ENCODE measurements at places on chromosomes 7 and 10.

DNA sequence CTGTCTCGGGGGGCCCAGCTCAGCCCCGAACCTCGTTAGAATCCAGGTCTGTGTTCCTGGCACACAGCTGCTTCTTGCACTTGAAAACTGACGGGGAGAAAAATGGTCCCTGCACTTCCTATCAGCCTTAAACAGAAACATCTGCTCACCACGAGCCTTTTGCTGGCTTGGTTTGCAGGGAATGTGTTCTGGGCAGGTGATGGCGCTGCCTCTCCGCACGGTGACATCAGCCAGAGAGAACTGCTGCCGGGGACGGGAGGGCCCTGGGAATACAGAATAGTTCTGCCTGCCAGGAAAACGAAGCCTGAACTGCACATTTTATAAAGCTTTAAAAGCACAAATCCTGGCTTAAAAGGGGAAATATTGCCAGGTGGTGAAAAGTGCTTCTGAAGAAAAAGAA is 622.5 kb downstream of the TYW1 start:
- no peaks in the 10 kb centered on the region for H3K36me3 ChIP-seq
- H3K4me3 ChIP-seq: no peak overlapping the region
- DNase-seq: no peak
- peaks cover 58% of the 10 kb centered on the region for H3K27me3 ChIP-seq

GRCh38 chr10:129548600-129548999 is 81.6 kb downstream of the MGMT start:
- no peaks in the 10 kb centered on the region for H3K27me3 ChIP-seq
- no peak overlapping the region for H3K27ac ChIP-seq
- H3K4me3 ChIP-seq: no peak overlapping the region
- peak; percentile 52 for DNase-seq
- peaks cover 3% of the 10 kb centered on the region for H3K4me1 ChIP-seq

DNA sequence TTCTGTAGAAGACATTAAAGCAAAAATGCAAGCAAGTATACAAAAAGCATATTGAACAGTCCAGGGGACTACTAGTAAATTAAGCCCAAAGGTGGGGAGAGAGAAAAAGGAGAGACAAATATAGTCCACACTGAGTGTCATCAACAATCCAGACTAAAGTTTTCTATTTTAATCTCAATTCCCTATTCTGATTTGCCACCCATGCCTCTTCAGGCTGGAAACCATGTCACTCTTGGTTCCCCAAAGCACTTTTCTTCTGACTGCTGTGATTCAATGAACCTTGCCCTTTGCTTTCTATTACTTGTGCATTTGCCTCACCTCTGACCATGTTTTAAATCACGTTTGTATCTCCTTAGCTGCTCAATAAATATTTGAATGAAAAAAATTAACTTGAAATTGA is 95.3 kb upstream of the AOAH start:
- no peaks in the 10 kb centered on the region for H3K27me3 ChIP-seq
- H3K36me3 ChIP-seq: no peaks in the 10 kb centered on the region
- H3K27ac ChIP-seq: no peak overlapping the region
- H3K4me3 ChIP-seq: no peak overlapping the region

GRCh38 chr7:91242097-91242844 is 22.0 kb upstream of the FZD1 start:
- H3K36me3 ChIP-seq: no peaks in the 10 kb centered on the region
- peak overlapping the region; percentile 31 for H3K27ac ChIP-seq
- H3K27me3 ChIP-seq: no peaks in the 10 kb centered on the region
- peaks cover 31% of the 10 kb centered on the region for H3K4me1 ChIP-seq
- DNase-seq: no peak

DNA sequence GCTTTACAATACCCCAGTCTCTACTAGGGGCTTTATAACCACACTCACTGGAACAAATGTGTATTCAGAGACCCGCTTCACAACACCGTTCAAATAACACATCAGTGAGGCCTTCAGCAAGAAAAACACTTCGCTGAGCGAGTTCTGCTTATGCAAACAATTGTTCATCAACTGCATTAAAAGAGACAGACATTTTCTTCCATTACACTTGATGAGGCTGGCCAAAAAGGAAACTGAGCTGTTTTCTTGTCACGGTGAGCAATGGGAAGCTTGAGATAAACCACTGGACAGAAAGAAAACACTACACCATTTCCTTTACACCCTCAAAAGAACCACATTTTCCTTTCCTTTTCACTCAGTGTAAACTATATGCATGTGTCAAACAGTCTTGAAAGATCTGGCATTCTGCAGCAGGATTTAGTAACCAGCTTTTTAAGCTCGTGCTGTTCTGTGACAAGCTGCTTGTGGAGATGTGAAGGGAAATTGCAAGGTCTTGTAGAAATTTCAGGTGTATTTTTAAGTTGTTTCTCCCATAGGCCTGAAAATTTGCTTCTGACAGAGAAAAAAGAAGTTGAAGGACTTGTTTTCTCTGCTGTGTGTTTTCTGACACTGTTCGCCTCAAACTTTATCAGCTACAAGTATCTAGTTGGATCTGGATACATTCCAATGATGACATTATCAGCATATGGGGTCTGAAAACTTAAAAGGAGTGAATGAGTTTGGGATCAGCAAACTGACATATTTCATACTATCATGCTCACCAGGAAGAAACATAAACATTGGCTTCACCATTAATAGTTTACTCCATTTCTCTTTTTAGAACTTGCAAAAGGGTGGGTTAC is 693.1 kb downstream of the PARD3 start:
- no peak for DNase-seq
- H3K4me1 ChIP-seq: peaks cover 7% of the 10 kb centered on the region
- no peak overlapping the region for H3K4me3 ChIP-seq
- H3K36me3 ChIP-seq: peaks cover 6% of the 10 kb centered on the region
- H3K27me3 ChIP-seq: no peaks in the 10 kb centered on the region

- H3K4me3 ChIP-seq: no peak overlapping the region
- no peak overlapping the region for H3K27ac ChIP-seq
- peaks cover 31% of the 10 kb centered on the region for H3K4me1 ChIP-seq
- peak; percentile 51 for DNase-seq
Observed at GRCh38 chr7:128912281-128912680, 1.8 kb upstream of the KCP start.

GRCh38 chr7:31335884-31336201 is 4.7 kb downstream of the NEUROD6 start:
- H3K36me3 ChIP-seq: no peaks in the 10 kb centered on the region
- peaks cover 9% of the 10 kb centered on the region for H3K4me1 ChIP-seq
- peaks cover 47% of the 10 kb centered on the region for H3K27me3 ChIP-seq
- no peak overlapping the region for H3K27ac ChIP-seq
- peak overlapping the region; percentile 8 for H3K4me3 ChIP-seq
- no peak for DNase-seq

DNA sequence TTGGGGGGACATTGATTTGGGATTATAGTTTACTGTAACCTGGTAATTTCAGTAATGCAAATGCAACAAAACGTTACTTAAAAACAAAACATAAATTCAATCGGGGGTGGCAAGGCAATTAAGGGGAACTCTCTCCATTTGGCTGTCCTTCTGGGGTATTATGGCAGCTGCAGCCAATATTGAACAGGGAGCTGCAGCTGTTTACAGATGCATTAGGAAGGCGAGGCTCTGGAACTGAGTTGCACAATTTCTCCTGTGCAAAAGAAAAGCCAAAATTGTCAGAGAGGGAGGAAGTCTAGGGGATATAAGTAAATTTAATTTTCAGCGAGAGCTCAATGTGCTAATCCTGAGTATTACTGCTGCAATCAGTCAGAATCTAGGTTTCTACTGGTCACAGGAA is 36.1 kb downstream of the NEUROD6 start:
- H3K27me3 ChIP-seq: no peaks in the 10 kb centered on the region
- H3K4me3 ChIP-seq: no peak overlapping the region
- no peaks in the 10 kb centered on the region for H3K36me3 ChIP-seq
- no peak overlapping the region for H3K27ac ChIP-seq
- H3K4me1 ChIP-seq: no peaks in the 10 kb centered on the region

DNA sequence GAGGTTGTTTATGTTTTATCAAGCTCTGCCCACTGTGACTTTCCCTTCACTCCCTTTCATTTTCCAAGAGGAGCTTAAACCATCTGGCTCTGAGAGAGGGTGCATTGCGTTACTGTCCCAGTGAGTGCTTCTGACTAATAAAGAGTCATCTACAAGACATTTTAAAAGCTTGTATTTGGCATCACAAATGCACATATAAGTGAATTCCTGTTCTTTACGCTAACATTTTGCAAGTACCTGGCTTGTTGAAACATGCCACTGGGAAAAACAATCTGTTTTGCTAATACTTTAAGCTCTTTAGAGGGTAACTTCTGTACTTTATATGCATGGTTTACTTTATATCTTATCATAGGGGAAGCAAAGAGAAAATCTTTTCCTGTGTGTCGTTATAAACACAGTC is 534.6 kb upstream of the POM121L12 start:
- no peak overlapping the region for H3K4me3 ChIP-seq
- no peak overlapping the region for H3K27ac ChIP-seq
- H3K4me1 ChIP-seq: no peaks in the 10 kb centered on the region
- no peaks in the 10 kb centered on the region for H3K27me3 ChIP-seq

GRCh38 chr7:42071372-42072261 is 165.4 kb downstream of the GLI3 start:
- H3K27ac ChIP-seq: no peak overlapping the region
- H3K27me3 ChIP-seq: no peaks in the 10 kb centered on the region
- no peak overlapping the region for H3K4me3 ChIP-seq
- H3K36me3 ChIP-seq: peaks cover 6% of the 10 kb centered on the region

DNA sequence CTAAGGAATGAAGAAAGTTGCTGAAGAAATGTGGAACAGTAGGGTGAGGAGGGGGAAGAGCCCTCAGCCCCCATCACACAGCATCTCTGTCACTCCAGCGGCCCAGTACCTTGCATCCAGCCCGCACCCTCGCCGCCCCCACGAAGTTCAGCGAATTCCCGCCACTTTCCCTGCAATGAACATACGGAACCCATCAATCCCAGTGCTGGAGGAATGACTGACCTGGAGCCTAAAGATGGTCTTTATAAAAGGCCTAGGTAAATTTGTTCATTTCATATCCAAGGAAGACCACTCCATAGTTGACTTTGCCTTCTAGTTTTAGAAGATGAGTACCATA is 779 bp upstream of the KIF5B start:
- DNase-seq: no peak
- peak overlapping the region; percentile 98 for H3K27ac ChIP-seq
- H3K36me3 ChIP-seq: no peaks in the 10 kb centered on the region
- H3K4me3 ChIP-seq: peak overlapping the region; percentile 92

- H3K4me3 ChIP-seq: no peak overlapping the region
- peaks cover 3% of the 10 kb centered on the region for H3K4me1 ChIP-seq
- no peak for DNase-seq
- no peaks in the 10 kb centered on the region for H3K36me3 ChIP-seq
- no peaks in the 10 kb centered on the region for H3K27me3 ChIP-seq
- no peak overlapping the region for H3K27ac ChIP-seq
Observed at GRCh38 chr10:3396116-3396515, 223.5 kb upstream of the PITRM1 start.

DNA sequence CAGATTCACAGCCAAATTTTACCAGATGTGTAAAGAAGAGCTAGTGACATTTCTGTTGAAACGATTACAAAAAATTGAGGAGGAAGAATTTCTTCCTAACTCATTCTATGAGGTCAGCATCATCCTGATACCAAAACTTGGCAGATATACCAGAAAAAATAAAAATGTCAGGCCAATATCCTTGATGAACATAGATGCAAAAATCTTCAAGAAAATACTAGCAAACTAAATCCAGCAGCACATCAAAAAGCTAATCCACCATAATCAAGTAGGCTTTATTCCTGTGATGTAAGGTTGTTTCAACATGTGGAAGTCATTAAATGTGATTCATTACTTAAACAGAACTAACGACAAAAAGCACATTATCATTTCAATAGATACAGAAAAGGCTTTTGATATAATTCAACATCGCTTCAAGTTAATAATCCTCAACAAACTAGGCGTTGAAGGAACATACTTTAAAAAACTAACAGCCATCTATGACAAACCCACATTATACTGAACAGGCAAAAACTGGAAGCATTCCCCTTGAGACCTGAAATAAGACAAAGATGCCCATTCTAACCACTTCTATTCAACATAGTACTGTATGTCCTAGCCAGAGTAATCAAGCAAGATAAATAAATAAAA is 807.7 kb upstream of the ZWINT start:
- no peak overlapping the region for H3K4me3 ChIP-seq
- no peaks in the 10 kb centered on the region for H3K27me3 ChIP-seq
- no peak overlapping the region for H3K27ac ChIP-seq
- no peaks in the 10 kb centered on the region for H3K36me3 ChIP-seq
- H3K4me1 ChIP-seq: no peaks in the 10 kb centered on the region

- peaks cover 33% of the 10 kb centered on the region for H3K4me1 ChIP-seq
- DNase-seq: no peak
- H3K27me3 ChIP-seq: no peaks in the 10 kb centered on the region
- H3K4me3 ChIP-seq: no peak overlapping the region
- H3K27ac ChIP-seq: no peak overlapping the region
Observed at GRCh38 chr7:101235522-101235921, 2.1 kb downstream of the CLDN15 start.

DNA sequence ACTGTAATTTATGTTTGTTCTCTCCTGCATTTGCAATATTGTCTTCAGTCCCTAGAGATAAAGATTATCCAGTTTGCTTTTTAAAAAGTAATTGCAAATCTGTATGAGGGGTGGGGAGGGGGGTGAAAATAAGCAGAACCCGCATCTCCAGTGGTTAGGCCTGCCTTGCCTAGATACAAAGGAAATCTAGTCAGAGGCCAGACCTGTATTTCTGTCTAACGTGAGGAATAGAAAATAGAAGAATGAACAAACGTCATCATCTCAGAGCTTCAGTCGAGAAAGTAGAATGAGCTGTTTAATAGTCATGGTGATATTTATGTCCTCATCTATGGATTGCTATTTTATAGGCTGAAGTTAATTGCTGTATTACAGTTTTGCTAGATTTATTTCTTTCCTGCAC is 284.2 kb downstream of the BICC1 start:
- H3K4me1 ChIP-seq: no peaks in the 10 kb centered on the region
- no peak overlapping the region for H3K4me3 ChIP-seq
- no peak for DNase-seq
- no peak overlapping the region for H3K27ac ChIP-seq
- no peaks in the 10 kb centered on the region for H3K27me3 ChIP-seq
- peaks cover 2% of the 10 kb centered on the region for H3K36me3 ChIP-seq

- DNase-seq: no peak
- no peaks in the 10 kb centered on the region for H3K27me3 ChIP-seq
- H3K36me3 ChIP-seq: peaks cover 10% of the 10 kb centered on the region
- no peak overlapping the region for H3K4me3 ChIP-seq
- H3K27ac ChIP-seq: peak overlapping the region; percentile 59
Observed at GRCh38 chr7:92622030-92622429, 31.8 kb upstream of the FAM133B start.
